ENCODE measurements at places on chromosomes 5 and 9.
A peak's percentile ranks its signal among the peaks of the same experiment; 100 is the strongest.

- DNase-seq, result no peak
Observed at GRCh38 chr5:54309276-54309675, 1.1 kb downstream of the ARL15 start.

DNA sequence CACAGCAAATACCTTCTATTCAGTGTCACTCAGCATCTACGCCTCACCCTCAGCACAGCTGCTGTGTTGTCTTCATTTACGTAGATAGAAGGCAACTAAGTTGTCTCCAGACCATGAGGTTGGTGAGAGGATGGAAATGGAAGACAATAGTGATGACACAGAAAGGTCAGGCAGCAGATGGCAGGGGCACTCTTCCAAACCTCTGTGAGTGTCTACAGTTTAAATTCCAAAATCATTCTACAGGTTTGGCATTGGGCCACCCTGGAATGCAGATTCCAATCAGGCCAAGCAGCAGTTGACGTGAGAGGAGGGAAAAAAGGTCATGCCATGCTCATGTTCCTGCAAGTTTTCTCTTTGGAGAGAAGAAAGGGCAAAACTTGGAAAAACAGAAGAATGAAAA is 68.7 kb upstream of the ADAMTSL1 start:
- DNase-seq, result no peak

- peak; percentile 66 for DNase-seq
Observed at GRCh38 chr9:104860263-104860662, 67.7 kb downstream of the ABCA1 start.

- no peak for DNase-seq
Observed at GRCh38 chr9:32427111-32427873, 42.8 kb downstream of the ACO1 start.

DNA sequence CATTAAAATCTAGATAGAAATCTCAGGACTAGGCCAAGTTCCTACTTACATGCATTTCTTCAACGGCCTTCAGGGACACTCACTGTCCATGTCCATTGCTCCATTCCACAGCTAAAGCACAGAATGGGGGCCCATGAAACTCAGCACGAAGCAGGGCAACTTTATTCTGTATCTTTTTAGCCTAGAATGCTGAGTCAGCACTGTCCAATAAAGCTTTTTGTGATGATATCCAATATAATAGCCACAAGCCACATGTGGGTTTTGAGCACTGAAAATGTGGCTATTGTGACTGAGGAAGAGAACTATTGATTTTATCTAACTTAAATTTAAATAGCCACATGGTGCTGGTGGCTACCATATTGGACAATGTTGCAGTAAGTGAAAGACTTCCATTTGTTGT is 21.6 kb downstream of the OTP start:
- no peak for DNase-seq

GRCh38 chr5:2387634-2388325 is 363.7 kb downstream of the IRX2 start:
- DNase-seq, result no peak

- DNase-seq, result no peak
Observed at GRCh38 chr5:117645400-117645799, 1070.8 kb upstream of the SEMA6A start.

GRCh38 chr5:40879163-40879942 is 29.9 kb upstream of the C7 start:
- peak; percentile 55 for DNase-seq

DNA sequence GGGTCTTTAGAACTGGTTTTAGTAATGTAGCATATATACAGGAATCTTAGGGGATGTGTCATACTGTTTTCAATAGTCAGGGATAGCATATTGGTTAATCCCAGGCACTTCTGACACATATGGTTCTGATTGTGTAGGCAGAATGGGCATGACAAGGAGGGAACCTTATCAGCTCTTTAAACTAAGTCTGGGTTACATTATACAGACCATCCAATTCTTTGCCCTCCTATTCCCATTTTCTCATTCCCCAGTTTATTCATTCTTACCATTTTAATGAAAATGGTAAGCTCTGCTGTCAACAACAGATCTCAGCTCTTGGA is 85.1 kb downstream of the NDUFAF2 start:
- no peak for DNase-seq

GRCh38 chr9:88037285-88037845 is 63.0 kb upstream of the CDK20 start:
- no peak for DNase-seq

- DNase-seq, result no peak
Observed at GRCh38 chr5:7827610-7828009, 23.3 kb downstream of the CFAP90 start.

- DNase-seq, result peak; percentile 36
Observed at GRCh38 chr5:124650147-124650561, 96.3 kb downstream of the ZNF608 start.

GRCh38 chr5:98604301-98604700 is 169.2 kb upstream of the RGMB start:
- no peak for DNase-seq

GRCh38 chr5:103346162-103346748 is 87.7 kb downstream of the MACIR start:
- DNase-seq, result no peak

- DNase-seq, result no peak
Observed at GRCh38 chr9:38445154-38446043, 21.1 kb upstream of the IGFBPL1 start.

GRCh38 chr5:167759057-167759821 is 532.2 kb upstream of the WWC1 start:
- peak; percentile 18 for DNase-seq

DNA sequence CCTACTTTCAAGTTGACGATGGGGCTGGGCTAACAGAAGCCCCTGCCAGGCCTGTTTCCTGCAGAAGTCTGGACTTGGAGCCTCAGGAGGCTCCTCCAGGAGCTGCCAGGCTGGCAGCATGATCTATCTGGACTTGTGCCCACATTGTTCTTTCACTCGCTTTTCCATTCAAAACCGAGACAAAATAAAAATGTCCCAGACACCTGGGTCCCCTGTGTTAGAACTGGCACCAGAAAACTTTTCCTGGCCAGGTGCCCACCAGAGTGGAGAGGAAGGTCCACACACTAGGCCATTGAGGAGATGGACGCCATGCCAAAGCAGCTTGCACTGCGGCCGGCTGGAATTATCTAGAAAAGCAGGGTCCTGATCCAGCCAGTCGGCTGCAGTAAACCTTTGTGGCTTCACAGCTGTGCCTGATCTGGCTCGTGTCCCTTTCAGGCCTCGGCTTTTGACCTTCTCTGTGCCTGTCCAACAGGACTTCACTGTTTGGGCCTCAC is 78.2 kb downstream of the GCNT1 start:
- no peak for DNase-seq

DNA sequence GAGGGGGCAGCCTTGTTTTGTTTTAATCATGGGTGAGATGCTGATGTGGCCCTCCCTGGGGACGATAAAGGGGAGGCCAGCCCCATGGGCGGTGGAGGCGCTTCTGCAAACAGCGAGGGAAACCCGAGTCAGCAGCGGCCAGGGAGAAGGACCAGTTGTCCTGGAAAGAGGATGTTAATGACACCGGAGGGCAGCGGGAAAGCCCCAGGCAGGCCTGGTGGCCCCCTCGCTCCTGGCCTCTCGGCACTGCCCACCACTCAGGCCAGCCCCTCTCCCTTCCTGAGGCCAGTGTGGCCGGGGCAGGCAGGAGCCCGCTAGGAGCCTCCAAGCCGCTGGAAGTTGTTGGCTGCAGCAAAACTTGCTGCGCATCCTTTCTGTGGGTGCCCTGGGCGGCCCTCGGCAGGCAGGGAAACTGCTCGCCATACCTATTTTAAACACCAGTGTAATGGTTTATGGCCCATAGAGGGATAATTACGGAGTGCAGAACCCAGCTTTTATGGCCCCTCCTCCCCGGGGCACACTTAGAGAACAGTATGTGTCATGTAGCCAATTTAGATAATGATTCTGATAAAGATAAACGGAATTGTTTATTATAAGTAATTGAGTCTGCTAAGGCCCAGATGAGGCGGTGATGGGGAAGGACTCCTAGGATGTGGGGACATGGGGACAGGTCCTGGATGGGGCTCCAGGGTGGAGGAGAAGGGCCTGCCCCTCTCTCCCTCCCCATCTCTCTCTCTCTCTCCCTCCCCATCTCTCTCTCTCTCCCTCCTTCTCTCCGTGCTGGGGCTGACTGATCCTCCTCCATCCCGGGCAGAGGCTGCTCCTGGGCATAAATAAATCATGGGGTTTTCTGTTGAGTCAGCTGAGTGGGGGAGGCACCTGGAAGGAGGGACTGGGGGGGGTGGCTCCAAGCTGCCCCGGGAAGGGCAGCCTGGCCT is 36.9 kb downstream of the LMX1B start:
- DNase-seq, result no peak

DNA sequence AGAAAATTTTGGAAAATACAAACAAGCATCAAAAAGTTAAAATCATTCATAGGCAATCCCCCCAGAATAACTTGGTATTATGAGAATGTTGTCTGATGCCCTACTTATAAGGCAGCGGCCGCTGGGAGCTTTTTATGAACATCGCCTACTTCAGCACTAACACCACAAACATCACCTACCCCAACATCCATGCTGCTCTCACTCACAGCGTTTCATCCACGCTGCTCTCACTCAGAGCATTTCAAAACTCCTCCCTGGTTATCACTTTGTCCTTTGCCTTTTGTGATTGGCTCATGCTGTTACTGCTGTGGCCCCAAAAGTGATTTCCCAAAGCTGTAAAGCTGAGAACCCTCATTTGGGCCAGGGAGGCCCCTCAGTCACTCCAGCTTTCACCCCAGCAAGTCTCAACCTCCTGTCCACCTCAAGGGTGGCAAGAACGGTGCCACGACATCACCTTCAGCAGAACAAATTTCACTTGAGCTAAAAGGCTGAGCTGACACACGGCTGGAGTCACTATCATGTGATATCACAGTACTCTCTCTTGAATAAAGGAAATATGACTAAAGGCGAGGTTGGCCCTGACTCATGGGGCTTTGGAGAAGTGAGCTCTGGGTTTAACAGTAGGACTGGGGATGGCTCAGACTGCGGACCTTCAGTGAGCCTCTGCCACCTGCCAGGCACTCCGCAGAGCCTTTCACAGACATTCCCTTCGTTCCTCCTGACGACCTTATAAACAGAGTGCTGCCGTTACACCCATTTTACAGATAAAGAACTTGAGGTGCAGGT is 25.2 kb downstream of the SHC3 start:
- peak; percentile 92 for DNase-seq

- peak; percentile 80 for DNase-seq
Observed at GRCh38 chr5:61342071-61342501, 10.0 kb downstream of the ZSWIM6 start.

- DNase-seq, result no peak
Observed at GRCh38 chr9:103942651-103943050, 151.5 kb upstream of the SMC2 start.

GRCh38 chr5:168642019-168642418 is 62.9 kb upstream of the PANK3 start:
- DNase-seq, result no peak

DNA sequence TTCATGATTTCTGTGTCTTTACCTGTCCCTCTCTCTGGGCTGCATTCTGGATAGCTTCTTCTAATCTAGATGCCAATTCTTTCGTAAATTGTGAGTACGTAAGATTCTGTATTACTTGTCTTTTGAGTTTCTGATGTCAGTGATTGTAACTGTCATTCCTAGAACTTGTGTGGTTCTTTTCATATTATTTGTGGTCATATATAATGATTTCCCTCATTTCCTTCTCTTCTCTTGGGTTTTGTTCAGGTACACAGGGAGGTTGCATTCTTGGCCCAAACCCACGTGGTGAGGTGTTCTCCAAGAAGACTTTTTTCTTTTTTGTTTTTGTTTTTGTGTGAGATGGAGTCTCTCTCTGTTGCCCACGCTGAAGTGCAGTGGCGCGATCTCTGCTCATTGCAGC is 13.8 kb downstream of the UGCG start:
- DNase-seq, result no peak

DNA sequence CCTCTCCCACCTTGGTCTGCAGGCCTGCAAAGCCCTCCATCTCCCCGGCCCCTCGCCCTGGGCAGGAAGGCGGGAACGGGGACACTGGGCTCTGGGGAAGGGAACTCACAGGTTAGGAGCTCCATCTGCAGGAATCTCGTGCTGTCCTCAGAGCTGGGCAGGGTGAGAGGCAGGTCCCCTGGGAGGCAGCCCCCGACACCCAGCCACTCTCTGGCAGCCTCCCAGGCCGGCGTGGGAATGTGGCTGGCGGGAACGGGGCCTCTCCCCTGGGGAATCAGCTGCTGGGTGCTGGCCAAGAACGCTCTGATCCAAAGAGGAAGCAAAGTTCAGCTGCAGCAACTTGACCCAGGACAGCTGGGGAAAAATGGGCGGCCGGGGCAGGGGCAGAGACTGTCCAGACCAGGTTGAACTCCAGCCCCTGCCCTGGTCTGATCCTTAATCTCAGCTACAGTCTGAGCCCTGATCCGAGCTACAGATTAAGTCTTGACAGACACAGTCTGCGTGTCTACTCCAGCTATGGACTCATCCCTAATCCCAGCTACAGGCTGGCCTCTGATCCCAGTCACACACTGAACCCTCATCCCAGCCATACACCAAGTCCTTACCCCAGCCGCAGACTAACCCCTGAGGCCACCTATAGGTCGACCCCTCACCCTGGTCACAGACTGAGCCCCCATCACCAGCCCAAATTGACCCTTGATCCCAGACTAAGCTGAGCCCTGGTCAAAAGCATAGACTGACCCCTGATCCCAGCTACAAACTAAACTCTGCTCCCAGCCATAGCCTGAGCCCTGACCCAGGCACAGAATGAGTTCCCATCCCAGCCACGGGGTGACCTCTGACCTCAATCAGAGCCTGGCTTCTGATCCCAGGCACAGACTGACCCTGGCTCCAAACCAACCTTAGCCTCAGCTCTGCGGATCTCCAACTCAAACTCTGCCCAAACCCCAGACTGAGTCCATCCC is 37.3 kb upstream of the EGFL7 start:
- DNase-seq, result peak; percentile 57

DNA sequence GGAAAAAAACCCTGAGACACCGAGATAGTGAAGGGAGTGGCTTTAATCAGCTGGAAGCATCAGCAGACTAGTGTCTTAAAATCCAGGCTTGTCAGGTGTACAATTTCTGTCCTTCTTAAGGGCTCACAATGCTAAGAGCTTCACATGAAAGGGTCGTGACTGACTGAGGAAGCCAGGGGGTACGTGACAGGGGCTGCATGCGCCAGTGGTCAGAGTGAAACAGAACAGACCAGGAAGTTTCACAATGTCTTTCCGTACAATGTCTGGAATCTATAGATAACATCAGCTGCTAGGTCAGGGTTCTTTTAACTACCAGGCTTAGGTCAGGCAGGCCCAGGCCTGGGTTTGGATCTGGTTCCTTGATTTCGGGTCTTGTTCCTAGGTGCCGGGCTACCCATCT is 253.0 kb downstream of the CDH10 start:
- no peak for DNase-seq

GRCh38 chr5:65018763-65019162 is 250.0 kb downstream of the CWC27 start:
- no peak for DNase-seq

GRCh38 chr9:134531220-134531970 is 110.2 kb upstream of the COL5A1 start:
- DNase-seq, result no peak

- DNase-seq, result peak; percentile 61
Observed at GRCh38 chr9:83596899-83597504, 25.9 kb upstream of the IDNK start.

DNA sequence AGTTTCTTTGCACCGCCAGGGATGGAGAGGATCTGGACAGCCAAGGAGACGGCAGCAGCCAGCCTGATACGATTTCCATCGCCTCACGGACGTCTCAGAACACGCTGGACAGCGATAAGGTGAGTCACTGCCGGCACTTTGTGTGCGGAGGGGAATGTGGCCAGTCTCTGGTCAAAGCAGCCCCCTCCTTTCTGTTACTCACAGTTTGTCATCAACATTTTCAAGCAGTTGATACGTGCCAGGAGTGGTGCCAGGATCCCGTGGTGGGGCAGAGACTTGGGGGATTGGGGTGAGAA is 175.1 kb upstream of the OTULINL start:
- DNase-seq, result no peak

- no peak for DNase-seq
Observed at GRCh38 chr5:65768723-65769346, 46.8 kb downstream of the NLN start.
